Stimulated activated CD8-positive, alpha-beta memory T cell treated with anti-CD3 and anti-CD28 coated beads, Interleukin-4, amount 100 ng/mL, for 48 hours (primary cell): ENCODE measurements at places on chromosomes 1 and 21.

GRCh38 chr1:152044386-152044785 is 7.6 kb upstream of the S100A11 start:
- DNase-seq: no peak

GRCh38 chr1:91406773-91407389 is 2.2 kb upstream of the HFM1 start:
- no peak for DNase-seq

DNA sequence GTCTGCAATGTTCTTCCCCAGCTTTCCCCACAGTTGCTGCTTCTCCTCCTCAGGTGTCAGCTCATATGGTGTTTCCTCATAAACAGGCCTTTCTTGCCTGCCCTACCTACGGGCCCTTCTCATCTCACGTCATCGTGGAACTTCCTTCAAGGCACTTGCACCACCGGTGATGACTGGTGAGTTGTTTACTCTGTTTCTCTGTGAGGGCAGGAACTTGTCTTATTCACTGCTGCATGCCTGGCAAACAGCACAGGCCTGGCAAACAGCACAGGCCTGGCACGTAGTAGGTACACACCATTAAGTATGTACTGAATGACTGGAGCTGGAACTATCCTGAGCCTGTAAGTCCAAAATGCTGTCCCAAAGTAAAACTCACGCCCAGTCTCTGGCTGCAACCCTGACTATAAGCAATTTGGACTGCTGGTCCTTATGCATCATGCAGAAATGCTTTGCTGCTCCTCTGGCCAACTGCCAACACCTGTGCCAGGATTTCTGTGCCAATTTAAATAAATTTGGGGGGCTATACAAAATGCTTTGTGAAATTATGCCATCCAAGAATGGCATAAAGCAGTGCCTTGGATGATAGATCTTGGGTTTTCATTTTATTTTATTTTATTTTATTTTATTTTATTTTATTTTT is 25.7 kb downstream of the STK40 start:
- DNase-seq: no peak

- DNase-seq: no peak
Observed at GRCh38 chr1:220884981-220885918, 6.0 kb downstream of the HLX start.

- DNase-seq: no peak
Observed at GRCh38 chr21:20024741-20025140, 973.5 kb upstream of the NCAM2 start.

DNA sequence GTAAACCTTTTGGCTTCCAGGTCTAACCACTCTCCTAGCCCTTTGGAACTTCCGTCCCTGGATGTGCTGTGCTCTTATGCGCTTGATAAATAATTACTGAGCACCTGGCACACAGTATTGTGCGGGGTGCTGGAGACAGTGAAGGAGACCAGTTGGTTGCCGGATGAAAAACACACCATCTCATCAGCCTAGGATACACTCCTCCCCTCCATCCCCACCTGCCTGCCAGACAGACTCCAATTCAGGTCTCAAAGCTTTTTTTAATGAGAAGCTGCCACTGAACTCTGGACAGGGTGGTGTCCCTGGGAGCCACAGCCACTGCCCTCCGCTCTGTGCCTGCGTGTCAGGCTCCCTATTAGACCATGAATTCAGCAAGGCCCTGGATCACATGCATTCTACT is 9.2 kb downstream of the GNB1 start:
- no peak for DNase-seq

DNA sequence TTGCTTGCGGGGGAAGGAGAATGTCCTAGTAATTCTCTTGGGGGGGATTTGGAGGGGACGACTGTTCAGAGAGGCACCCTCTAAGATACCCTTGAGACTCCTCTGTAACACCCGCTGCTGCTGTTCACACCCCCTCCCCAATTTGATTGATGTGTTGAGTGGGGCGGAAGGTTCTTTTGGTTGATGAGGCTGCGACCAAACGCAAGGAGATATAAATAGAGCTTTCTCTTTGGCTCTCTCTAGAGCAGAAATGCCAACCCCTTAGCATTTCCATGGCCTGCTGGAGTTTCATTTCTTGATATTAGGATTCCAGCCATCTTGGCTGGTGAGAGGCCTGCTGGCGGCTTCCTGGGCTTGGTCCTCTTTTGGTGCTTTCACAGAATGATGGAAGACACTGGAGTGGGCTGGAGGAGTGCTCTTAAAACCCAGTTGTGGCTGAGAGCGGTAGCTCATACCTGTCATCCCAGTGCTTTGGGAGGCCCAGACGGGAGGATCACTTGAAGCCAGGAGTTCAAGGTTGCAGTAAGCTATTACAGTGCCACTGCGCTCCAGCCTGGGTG is 2.0 kb downstream of the PIK3CD start:
- peak; percentile 55 for DNase-seq

DNA sequence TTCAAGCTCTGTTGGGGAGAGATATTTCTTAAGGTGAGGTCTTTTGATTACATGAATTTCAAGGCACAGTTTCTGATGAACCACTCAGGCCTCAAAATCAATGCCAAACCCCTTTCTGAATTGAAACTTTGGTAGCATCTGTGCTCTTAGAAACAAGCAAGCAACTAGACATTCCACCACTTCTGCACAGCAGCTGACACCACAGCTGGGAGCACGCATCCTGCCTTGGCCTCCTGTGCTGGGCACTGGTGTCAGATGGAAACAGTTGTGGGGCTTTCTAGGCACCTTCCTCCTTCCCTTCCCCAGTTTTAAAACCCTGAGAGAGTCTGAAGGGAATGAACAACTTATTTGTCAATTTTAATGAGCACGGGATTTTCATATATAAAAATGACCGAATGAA is 360.2 kb downstream of the ADGRL2 start:
- DNase-seq: no peak

GRCh38 chr1:46991083-46991923 is 32.2 kb upstream of the CYP4X1 start:
- DNase-seq: no peak

DNA sequence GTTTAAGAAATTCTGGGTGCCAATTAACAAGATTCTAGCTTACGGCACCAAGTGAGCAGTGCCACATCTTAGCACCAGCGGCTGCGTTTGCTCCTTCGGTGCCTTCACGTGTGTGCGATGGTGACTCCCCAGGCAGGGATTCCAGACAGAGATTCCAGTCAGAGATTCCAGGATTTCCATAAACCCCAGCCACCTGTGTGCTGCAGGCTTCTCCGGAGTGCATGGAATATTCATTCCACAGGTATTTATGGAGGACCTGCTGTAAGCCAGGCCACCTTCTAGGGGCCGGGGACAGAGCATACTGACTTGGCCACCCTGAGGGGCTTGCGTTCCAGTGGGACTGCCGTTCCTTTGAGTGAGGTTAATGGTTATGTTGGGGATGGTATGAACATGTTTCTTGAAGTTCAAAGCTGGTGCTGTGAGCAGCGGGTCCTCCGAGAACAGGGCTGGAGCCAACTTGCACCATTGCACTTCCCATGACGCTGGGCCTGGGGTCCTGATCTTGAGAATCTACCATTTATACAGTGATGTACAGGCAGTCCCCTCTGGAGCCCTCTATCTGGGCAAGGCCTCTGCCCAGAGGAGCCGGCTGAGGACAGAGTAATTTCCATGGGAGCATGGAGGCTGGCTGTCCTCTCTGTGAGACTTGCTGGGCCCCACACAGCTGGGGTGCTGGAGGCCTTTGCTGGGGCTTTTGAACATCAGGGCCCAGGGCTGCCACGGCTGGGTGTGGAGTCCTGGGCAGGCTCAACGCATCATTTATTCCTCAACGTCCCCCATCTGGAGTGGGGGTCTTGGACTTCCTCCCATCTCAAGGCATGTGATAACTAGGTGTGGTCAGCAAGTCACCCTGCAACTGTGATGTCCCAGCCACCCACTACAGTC is 58.8 kb upstream of the AJAP1 start:
- no peak for DNase-seq

DNA sequence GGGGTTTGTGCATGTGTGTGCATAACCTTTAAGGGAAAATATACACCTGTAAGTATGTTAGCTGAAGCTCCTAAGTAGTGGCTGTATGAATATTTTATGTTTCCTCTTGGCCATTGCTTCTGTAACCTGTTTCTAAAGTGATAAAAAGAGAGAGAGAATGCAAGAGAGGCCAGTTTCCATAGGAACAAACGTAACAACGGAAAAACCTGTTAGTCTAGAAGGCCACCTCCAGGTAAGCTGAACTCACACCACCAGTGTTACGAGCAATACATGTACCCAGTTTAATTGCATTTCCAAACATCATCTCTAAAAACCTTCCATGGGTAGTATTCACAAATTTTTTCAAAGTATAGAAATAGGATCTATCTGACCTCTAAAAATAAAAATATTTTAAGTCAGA is 63.1 kb downstream of the PLPPR4 start:
- DNase-seq: no peak

- no peak for DNase-seq
Observed at GRCh38 chr1:228366062-228366865, 40.4 kb downstream of the TRIM11 start.

DNA sequence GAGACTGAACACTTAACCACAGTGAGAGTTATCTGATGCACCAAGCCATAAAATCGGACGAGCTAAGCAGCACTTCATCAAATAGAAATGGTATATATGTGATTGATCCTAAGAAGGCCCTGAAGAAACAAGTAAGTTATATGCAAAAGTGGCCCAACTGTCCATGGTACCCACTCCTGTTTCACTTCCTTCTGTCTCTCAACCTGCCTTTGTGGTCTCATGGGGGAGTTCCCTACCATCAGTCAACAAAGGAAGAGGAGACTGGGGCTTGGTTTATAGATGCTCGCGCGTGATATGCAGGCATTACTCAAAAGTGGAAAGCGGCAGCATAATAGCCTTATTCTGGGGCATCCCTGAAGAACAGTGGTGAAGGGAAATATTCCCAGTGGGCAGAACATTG is 543.9 kb upstream of the ADGRL4 start:
- no peak for DNase-seq

GRCh38 chr1:43979528-43980254 is 681 bp downstream of the B4GALT2 start:
- DNase-seq: peak; percentile 67

- DNase-seq: no peak
Observed at GRCh38 chr1:98333936-98334335, 327.6 kb upstream of the SNX7 start.

- no peak for DNase-seq
Observed at GRCh38 chr21:15743593-15743992, 13.8 kb downstream of the USP25 start.

GRCh38 chr21:15208786-15209185 is 144.0 kb upstream of the NRIP1 start:
- no peak for DNase-seq

DNA sequence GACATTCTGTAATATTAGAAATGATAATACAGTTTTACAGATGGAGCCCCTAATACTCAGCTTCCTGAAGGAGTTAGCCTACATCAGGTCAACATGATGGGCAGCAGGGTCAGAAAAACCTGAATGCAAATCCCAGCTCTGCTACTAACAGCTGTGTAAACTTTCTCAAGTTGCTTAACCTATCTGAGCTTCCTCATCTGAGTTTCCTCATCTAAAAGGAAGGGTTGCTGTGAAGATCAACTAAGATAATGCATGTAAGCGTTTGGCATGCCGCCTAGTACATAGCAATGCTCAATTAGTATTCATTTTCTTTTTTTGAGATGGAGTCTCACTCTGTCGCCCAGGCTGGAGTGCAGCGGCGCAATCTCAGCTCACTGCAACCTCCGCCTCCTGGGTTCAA is 18.4 kb upstream of the DESI2 start:
- DNase-seq: no peak

GRCh38 chr1:193919827-193920226 is 733.4 kb upstream of the B3GALT2 start:
- DNase-seq: no peak

- peak; percentile 78 for DNase-seq
Observed at GRCh38 chr1:27525296-27526272, 35.6 kb upstream of the WASF2 start.

GRCh38 chr1:56409112-56409691 is 170.2 kb downstream of the PLPP3 start:
- DNase-seq: no peak

GRCh38 chr1:111990026-111990877 is 784 bp upstream of the KCND3 start:
- DNase-seq: no peak

GRCh38 chr1:202752774-202753173 is 42.5 kb upstream of the SYT2 start:
- DNase-seq: no peak

DNA sequence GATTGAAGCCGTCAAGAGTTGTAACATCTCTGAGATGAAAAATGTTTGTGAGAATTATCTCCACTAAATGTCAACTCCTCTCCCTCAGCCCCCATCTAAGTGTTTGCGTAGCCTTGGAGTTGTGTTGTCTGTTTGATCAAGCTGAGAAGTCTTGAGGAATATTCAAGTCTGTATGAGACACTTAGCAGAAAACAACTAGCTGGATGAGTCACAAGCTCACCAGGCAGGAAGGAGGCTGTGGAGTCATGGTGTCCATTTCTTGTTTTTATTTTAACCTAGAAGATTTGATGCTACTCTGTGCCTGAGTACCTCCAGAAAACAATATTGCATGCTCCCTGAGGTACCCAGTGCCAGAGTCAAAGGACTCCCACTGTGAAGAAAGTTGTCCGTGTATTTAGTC is 211.6 kb upstream of the PLXNA2 start:
- no peak for DNase-seq

GRCh38 chr1:153944005-153944826 is 2.3 kb downstream of the DENND4B start:
- no peak for DNase-seq

DNA sequence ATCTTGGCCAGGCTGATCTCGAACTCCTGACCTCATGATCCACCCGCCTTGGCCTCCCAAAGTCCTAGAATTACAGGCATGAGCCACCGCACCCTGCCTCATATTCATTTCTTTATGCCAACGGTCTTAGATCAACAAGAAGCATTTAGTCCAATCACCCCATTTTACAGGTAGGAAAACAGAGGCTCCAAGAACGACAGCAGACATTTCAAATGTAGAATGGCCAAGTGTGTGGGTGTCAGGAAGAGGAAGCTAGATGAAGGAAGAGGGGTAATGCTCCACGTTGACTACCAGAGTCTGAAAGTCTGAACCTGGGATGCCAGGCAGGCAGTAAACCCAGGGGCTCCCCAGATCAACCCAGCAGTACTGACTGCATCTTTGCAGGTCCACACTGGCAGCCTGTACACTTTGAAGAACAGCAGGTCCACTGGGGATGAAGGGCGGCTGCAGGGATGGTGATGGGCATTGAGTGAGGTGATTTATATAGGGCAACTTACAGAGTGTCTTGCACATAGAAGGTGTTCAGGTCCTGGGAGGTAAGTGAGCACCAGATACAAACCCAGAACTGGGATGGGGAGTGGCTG is 120.2 kb downstream of the EPHB2 start:
- DNase-seq: no peak

- no peak for DNase-seq
Observed at GRCh38 chr1:172932981-172933380, 117.8 kb downstream of the TNFSF18 start.

- no peak for DNase-seq
Observed at GRCh38 chr1:192550922-192551534, 24.5 kb upstream of the RGS1 start.

- no peak for DNase-seq
Observed at GRCh38 chr21:24290151-24290833, 1317.0 kb downstream of the MRPL39 start.

GRCh38 chr21:42310411-42311001 is 4.7 kb downstream of the TFF3 start:
- no peak for DNase-seq

GRCh38 chr1:31183927-31184554 is 55.6 kb downstream of the NKAIN1 start:
- peak; percentile 61 for DNase-seq

- no peak for DNase-seq
Observed at GRCh38 chr1:180862305-180862704, 50.4 kb upstream of the KIAA1614 start.

- DNase-seq: no peak
Observed at GRCh38 chr1:188394677-188395076, 1565.9 kb downstream of the PLA2G4A start.

- no peak for DNase-seq
Observed at GRCh38 chr1:29524285-29525065, 288.2 kb downstream of the PTPRU start.
